Activated CD4-positive, alpha-beta T cell treated with anti-CD3 and anti-CD28 coated beads, Interleukin-2, amount 50 U/mL, for 48 hours (primary cell): ENCODE measurements at places on chromosomes 12 and 14.

GRCh38 chr12:99916555-99916954 lies 68.2 kb downstream of the ANKS1B start:
- DNase-seq, result no peak

- DNase-seq, result no peak
Observed at GRCh38 chr12:490260-490659, 30.5 kb downstream of the B4GALNT3 start.

DNA sequence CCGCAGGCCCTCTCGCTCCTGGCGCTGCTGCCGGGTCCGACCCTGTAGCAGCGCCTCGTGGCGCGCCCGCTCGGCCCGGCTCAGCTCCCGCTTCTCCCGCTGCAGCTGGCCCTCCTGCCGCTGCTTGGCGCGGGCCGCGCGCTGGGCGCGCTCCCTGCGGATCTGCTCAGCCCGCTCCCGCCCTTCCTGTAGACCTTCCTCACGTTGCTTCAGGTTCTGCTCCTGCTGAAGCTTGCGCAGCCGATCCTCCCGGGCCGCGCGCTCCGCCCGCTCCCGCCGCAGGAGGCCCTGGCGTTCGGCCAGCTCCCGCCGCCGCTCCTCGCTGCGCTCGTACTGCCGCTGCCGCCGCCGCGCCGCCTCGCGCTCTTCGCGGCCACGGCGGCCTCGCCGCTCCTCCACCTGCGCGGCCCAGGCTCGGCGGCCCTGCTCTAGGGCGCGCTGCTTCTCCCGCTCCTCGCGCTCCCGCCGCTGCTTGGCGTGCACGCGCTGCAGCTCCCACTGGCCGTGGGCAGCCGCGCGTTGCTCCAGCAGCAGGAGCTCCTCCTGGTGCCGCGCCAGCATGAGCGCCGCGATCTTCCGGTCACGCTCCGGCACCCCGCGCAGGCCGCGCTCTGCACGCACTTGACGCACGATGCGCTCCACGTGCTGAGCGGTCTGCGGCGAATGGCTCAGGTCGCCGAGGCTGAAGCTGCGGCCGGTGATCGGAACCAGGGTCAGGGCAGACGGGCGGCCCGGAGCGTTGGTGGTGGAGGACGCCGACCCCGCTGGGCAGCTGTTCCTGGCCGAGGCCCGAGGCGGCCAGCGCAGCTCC lies 2.4 kb downstream of the CCDC177 start:
- peak; percentile 19 for DNase-seq

DNA sequence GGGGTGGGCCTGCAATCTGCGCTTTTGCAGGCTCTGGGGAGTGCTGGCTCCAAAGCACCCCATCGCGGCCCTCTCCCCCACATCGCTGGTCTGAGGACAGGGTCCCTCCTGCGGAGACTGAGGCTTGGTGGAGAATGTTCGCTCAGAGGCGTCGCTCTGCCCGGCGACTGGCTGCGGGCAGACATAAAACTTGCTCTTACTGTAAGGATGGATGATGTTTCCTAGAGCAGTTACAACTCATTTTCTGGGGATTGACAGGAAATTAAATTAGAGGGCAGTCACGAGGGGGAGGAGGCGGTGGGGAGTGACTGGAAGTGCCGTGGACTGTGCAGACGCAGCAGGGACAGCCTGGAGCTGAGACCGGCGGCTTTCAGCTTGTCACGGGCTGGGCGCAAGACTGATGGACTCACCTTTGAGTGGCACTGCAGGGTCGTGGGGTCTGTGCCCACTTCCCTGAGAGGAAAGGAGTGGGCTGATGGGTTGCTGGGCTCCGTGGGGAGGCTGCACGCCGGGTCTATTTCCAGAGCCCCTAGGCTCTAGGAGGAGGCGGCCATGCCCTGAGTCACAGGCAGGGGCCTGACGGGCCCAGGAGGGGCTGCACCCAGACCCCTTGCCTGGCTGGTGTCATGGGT lies 32.8 kb downstream of the NOC4L start:
- DNase-seq, result no peak

DNA sequence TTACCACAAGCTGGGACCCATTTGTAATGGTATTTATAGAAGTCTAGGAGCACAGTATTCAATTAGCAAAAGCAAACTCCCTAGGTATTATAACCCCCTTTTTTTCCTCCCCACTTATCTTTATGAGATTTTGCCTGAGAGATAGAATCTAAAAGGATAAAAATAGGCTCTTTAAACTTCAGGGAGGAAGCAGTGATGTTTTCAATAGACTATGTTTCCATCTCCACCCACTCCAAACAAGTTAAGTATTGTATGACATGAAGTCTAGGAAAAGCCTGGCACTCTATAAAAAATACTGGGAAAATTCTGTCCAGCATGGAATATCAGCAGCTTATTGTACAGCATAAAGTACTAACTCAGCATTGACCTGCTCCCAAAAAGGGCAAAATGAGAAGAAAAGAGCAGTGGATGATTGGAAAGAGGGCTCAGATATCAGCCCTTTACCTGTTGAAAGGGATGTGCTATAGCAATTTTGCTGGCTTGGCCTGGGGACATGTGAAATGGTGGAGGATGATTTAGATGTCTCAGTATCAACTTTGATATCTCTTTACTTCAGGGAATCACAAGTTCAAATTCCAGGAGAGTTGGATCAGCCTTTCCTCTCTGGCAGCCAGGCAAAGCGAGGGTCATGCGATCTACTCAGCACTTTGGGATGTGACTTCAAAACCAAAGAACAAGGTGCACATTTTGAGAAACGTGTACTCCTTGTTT lies 72.4 kb downstream of the IGF1 start:
- no peak for DNase-seq

DNA sequence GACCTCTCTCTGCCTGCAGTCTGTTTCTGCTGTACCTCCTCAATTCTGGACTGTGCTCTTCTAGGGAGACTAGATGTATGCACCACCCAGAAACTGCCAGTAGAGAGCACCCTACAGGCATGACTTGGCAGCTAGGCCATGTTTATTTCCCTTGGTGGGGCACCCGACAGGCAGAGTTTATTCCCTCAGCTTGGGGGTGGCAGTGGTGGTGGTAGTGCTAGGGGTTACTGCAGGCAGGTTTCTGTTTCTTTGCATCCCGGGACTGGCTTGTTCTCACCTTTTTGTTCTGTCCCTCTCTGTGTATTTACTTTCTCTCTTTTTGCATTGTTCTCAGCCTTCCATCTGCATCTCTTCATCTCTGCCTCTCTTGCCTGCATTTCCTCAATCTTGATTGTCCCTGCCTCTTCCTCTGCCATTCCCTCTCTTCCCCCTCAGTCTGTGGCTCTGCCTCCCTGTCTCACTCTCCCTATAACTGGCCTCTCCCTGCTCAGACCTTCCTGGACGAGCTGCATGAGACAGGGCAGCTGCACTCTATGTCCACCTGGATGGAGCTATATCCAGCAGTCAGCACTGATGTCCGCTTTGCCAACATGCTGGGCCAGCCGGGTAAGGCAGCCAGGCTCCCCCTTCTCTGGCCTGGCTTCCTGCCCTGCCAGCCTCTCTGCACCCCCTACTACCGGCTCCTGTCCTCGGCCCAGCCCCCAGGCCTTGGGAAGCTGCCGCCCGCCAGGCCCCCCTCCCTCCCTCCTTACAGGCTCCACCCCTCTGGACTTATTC lies 13.8 kb downstream of the PRPF40B start:
- DNase-seq, result peak; percentile 65

- no peak for DNase-seq
Observed at GRCh38 chr12:87922736-87923135, 106.5 kb downstream of the C12orf50 start.
